ENCODE measurements at places on chromosomes 11 and 22.

GRCh38 chr22:30038219-30038618, 42.0 kb upstream of the HORMAD2 start:
- DNase-seq: no peak

DNA sequence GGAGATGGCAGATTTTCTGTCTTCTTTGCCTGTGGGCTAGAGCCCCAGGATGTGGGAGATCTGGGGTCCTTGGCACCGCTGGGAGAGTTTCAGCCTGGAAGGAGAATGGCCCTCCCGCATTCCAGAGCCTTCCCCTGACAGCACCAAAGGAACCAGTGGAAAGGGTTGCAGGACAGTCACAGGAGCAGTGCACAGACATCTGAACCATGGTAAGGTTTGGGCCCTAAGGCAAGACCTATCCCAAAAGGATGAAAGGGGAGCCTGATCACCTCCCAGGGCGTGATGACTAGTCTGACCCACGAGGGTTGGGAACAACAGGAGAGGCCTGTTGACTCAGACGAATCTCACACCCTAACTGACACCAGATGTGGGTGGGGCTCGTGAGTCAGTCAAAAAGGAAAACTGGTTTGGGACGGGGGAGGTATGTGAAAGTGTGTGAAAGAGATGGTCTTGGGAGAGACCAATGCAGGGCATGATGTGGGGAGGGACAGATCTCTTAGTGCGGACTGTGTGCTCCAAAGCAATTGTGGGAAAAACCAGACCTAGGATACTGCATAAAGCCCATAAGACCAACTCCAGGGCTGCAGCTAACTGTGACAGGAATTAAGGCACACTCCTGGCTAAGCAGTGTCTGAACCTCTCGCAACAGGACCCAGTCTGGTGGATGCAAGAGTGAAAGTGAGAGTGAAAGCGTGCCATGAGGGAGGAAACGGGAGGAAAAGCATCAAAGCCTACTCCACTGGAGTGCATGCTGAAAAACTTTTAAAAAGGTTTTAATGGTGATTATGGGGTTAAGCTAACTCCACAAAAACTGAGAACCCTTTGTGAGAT, 39.1 kb upstream of the GLYAT start:
- DNase-seq: no peak

DNA sequence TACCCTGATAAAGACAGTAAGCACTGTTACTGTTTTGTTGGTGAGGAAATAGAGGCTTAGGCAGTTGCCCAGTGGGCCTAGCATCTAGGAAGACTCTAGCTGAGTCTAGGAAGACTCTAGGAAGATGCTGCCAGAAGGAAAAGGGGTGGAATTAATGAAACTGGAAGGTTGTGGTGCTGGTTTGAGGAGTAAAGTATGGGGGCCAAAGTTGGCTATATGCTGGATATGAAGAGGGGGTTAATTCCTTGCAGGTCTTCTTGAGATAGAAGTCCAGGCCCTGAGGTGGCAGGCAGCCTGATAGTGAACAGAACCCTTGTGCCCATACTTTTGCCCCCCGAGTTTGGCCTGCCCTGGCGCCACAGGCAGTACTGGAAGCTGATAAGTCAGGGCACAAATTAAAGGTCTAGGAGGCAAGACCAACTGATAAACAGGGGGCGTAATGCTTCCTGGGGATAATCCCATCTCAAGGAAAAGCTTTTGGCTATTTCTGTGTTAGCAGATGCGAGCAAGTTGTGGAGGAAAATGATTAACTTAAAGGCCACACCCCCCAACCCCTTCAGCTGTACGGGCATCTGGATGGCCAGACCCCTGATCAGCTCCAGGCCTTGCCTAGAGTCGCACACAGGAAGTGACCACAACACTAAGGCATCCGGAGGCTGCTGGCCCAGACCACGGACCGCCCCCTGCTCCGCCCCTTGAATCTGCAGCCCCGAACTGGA, 3.1 kb downstream of the ILK start:
- no peak for DNase-seq

DNA sequence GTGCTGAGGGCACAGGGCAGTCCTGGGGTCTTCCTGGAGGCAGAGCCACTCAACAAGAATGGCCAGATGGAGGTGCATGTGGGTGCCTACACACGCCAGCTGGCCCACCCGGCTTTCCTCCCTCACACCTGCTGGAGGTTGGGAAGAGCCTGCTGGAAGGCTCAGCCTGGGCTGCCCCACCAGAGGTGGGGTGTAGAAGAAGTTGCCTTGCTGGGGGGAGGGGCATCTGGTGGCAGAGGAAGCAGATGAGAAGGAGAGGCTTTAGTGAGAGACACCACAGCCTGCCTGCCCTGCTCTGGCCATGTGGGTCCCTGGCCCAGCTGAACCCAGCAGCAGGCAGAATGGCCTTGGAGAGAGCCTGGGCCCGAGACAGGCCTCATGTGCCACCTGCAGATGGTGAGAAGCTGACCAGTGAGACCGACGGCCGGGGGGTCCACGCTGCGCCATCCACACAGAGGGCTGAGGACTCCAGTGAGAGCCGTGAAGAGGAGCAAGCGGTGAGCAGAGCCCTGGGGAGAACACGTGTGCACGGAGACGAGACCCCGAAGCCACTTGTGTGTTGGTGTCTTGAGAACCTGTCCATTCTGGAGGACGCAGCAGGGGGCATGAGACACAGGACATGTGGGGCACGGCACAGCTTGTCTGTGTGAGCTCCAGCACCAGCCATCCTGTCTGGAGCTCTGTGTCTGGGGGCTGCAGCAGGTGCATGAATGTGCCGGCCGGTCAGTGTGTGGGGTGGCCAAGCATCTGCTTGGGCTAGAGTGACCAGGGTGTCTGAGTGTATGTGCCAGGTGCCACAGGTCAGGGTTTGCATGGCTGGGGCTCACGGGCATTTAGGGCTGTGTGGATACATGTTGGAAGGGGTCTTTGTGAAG, 2.7 kb downstream of the B4GALNT4 start:
- no peak for DNase-seq

GRCh38 chr22:39873965-39874364, 19.6 kb downstream of the ENTHD1 start:
- no peak for DNase-seq

- DNase-seq: no peak
Observed at GRCh38 chr11:114345575-114346222, 49.5 kb downstream of the NNMT start.

DNA sequence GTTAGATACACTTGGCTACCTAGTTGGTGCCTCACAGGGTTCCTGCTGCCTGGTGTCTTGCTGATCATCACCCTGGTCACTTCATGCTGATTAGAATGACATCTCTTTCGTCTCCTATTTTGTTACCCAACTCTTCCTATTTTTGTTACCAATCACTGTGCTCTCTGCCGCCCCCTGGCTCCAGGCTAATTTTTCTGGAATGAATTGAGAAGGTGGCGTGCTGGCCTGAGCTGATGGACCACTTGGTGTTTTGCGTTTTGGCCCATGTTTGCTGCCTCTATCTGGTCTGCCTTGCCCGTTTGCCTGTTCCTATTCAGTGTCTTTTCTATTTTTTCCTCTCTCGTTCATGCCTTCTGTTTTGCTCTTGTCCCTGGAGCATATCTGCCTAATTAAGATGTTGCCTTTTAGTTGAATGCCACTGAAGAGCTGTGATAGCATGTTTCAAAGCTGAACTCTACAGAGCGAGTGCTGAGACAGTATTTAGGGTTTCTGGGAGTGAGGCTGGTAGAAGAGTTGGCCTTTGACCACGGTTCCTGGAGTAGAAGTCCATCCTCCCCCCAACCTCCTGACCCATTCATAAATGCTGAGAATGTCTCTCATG, 5.9 kb upstream of the ATF4 start:
- DNase-seq: no peak

- no peak for DNase-seq
Observed at GRCh38 chr11:40030867-40031266, 1428.6 kb downstream of the LRRC4C start.
